ENCODE measurements at places on chromosomes 7 and 10. TPM values are rescaled to one million over a fixed set of nuclear protein-coding genes. Genes with fewer than 3 reads are reported as not detected.

SPDYE5 gene
- not detected for total RNA-seq

SPDYE2 gene
- not detected for total RNA-seq

WEE2 gene
- 0.12 TPM for total RNA-seq

UPK3BL2 gene
- 41.7 TPM for total RNA-seq

GPER1 gene
- total RNA-seq, result 4.5 TPM

ZCCHC24 gene
- 79.3 TPM for total RNA-seq

IFIT3 gene
- total RNA-seq, result 14.2 TPM

DNA sequence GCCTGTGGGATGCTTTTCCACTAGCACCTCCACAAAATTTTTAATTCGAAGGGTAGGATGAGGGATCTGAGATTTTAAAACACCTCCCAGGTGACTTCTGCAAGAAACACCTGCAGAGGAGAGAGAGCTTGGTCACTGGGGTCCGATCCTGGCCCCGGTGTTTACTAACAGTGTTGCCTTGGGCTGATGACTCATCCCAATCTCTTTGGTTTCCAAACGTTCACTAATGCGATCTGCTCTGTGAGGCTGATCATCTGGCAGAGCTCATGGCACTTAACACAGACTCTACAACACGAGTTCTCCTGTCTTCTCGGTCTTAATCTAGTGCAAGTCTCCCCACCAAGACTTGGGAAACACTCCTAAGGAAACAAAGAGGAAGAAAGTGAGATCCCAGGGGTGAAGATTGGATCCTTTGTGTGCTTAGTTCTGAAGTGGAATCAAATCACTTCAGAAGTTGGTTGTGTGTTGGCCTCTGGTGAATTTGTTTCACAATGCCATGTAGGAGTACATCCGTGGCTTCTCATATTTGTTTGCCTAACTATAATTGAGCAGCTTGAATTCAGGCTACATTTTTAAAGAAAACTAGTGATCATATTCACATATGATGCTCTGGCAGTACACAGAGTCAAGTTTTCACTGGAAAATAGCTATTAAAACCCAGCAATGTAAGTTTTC is 407.9 kb downstream of the NRG3 start:
- DNase-seq, result no peak
- H3K36me3 ChIP-seq, result no peaks in the 10 kb centered on the region
- H3K27ac ChIP-seq, result no peak overlapping the region
- no peaks in the 10 kb centered on the region for H3K4me1 ChIP-seq

DNA sequence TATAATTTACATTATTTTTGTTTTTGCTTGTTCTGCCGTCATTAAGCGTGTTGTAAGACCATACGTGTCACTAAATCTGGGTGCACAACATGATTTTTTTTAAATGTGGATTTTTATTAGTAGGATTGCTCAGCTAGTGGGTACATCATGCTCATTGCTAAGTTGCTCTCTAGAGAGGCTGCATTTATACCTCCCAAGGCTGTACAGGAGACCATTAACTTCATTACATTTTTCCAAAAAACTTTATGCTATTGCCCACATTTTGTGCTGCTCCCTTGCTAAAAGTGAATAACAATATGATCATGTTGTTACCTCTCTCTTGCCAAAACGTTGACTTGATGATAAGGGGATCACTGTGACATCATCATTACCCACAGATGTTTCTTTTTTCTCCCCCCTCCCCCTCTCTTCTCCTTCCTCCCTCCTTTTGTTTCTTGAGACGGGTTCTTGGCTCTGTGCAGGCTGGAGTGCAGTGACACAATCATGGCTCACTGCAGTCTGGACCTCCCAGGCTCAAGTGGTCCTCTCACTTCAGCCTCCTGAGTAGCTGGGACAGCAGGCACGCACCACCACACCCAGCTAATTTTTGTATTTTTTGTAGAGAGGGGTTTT is 65.1 kb downstream of the BMPR1A start:
- peaks cover 2% of the 10 kb centered on the region for H3K4me1 ChIP-seq
- H3K36me3 ChIP-seq, result no peaks in the 10 kb centered on the region
- H3K27ac ChIP-seq, result no peak overlapping the region

DNA sequence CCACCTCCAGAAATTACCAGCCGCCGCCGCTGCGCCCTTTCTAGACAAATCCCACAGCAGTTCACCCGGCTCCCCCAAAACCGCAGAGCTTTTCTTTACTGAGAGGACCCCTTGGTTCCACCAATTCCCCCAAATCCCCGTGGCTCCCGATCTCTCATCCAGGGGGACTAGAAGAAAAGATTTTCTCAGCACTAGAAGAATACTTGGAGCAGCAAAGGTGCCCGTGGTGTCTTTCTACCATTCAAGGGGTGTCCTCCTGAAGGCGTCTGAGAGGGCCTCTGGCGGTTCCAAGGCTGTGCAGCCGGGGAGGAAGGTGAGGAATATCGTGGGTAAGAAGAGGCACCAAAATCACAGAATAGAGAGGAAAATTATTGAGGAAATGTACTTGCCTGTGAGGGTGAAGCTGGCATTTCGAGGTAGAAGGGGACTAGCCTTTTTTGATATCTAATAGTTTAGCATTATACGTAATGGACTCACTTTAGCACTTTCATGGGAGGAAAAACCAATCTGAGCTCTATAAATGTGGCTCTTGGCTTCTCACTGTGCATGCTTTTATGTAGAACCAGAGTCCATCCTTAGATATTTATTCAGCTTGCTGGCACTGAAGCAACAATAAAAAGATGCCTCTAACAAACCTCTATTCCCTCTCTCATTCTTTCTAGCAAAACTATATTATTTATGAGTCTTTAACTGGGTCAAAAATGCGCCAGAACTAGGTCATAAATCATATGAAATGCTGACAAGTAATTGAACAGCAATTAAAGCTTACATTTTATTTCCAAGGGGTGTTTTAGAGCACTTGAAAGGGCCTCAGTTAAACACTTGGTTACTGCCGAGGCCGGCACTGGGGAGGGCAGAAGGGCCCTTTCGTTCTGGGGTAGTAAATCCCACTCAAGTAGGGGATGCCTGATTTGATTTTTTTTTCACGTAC is 13.8 kb upstream of the HOXA2 start:
- no peaks in the 10 kb centered on the region for H3K36me3 ChIP-seq
- no peak for DNase-seq

DNA sequence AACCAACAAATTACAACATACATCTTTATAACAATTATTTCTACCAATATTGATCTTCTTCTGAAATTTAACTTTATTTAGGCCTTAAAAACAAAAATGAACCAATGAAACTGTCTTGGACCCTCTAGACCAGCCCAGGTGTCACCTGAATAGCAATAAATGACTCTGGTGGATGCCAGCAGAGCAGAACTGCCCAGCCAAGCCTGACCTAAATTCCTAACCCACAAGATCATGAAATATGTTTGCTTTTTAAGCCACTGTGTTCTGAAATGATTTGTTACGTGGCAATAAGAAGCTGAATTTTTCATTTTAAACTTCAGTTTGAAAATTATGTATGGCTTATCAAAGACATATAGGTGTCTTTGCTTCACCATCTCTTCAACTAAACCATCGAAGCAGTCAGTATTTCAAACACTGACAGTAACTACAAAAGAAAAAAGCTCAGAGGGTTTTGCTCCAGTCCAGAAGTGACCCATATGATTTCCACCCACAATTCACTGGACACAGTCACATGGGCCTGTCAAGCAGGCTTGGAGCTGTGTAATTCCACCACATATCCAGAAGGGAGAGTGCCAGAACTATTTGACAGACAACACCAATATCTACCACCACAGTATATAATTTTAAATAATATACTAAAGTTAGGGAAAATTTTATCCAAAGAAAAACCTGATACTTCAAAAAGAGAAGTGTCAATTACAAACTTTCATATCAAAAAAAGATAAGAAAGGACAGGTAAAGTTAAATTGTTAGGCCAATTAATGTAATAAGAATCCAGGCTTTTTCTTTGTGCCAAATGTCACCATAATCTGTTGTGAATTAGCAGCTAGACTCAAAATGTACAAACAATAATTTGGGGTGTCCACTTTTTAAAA is 94.5 kb downstream of the KMT2C start:
- H3K4me3 ChIP-seq, result no peak overlapping the region
- no peak for DNase-seq
- H3K27me3 ChIP-seq, result no peaks in the 10 kb centered on the region

GRCh38 chr10:103548006-103548405 is 54.5 kb downstream of the NEURL1 start:
- no peak overlapping the region for H3K27ac ChIP-seq
- H3K4me3 ChIP-seq, result no peak overlapping the region
- no peak for DNase-seq
- no peaks in the 10 kb centered on the region for H3K36me3 ChIP-seq

DNA sequence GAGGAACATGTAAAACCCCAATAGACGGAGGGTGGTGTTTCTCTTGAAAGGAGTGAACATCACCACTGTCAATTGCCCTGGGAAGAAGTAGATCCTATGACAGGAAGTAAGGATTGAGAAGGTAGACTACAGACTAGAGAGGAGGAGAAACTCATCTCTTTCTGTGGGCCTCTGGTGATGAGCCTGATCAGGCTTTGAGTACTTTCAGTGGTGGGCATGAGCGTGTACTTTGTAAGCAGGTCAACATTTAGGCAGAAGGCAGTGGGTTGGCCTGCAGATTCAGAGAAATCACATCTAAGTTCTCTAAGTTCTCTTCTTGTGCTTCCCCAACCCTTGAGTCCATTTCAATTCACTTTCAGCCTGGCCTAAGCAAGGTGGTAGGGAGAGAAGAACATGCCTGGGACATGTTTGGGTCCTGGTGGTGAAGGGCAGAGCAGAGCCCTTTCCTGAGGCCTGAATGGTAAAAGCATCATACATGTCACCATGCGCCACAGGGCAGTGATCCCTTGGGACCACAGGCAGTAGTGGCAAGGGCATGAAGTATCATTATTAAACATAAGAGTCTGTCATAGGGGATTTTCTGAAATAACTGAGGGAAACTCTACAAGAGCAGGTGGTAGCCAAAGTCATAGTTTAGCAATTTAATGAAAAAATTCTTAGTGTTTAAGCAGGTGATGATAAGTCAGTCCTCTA is 56.4 kb upstream of the ANKRD1 start:
- no peak for DNase-seq
- H3K4me1 ChIP-seq, result no peaks in the 10 kb centered on the region
- H3K27me3 ChIP-seq, result no peaks in the 10 kb centered on the region
- no peaks in the 10 kb centered on the region for H3K36me3 ChIP-seq
- no peak overlapping the region for H3K4me3 ChIP-seq

DNA sequence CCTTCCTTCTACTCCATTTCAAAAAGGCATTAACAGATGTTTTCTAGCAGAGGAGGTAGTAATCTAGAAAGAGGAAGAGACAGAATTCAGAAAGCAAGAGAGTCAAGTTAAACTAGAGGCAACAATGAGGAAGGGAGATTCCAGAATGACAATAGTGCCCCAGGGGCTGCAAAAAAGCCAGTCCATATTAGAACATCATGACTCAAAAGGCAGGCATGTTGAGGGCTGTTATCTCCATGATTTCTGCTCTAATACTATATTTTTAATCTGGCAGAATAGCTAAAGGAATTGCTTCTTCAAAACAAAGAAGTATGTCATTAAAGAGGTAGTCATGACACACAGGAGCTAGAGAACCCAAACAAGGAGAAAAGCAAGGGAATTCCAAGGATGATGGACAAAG is 599.6 kb downstream of the INHBA start:
- H3K4me1 ChIP-seq, result no peaks in the 10 kb centered on the region
- H3K27ac ChIP-seq, result no peak overlapping the region
- no peaks in the 10 kb centered on the region for H3K27me3 ChIP-seq
- DNase-seq, result no peak
- no peak overlapping the region for H3K4me3 ChIP-seq

- no peaks in the 10 kb centered on the region for H3K4me1 ChIP-seq
- H3K27ac ChIP-seq, result no peak overlapping the region
- H3K4me3 ChIP-seq, result no peak overlapping the region
- no peaks in the 10 kb centered on the region for H3K27me3 ChIP-seq
Measured at GRCh38 chr7:94687810-94688209, 31.9 kb upstream of the SGCE start.

- DNase-seq, result no peak
- H3K4me3 ChIP-seq, result no peak overlapping the region
- H3K36me3 ChIP-seq, result no peaks in the 10 kb centered on the region
- H3K27me3 ChIP-seq, result no peaks in the 10 kb centered on the region
- no peaks in the 10 kb centered on the region for H3K4me1 ChIP-seq
- H3K27ac ChIP-seq, result no peak overlapping the region
Measured at GRCh38 chr10:21487416-21488180, 37.9 kb downstream of the SKIDA1 start.

DNA sequence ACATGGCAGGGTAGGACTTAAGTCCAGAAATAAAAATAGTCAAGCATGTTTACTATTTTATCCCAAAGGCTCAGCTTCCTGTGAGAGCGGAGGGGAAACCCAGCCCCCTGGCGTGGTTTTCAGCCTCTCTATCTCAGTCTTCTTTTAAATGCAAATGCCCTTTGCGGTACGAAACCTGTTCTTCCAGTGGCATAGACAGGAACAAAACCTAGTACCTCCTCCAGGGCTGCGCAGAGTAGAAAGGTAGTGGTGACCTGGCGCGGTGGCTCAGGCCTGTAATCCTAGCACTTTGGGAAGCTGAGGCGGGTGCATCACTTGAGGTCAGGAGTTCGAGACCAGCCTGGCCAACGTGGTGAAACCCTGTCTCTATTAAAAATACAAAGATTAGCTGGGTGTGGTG is 181.3 kb upstream of the FOXK1 start:
- no peak for DNase-seq
- H3K4me3 ChIP-seq, result no peak overlapping the region
- H3K36me3 ChIP-seq, result no peaks in the 10 kb centered on the region
- no peaks in the 10 kb centered on the region for H3K4me1 ChIP-seq

GRCh38 chr10:130479926-130480325 is 343.7 kb downstream of the GLRX3 start:
- no peaks in the 10 kb centered on the region for H3K27me3 ChIP-seq
- no peak for DNase-seq
- no peaks in the 10 kb centered on the region for H3K36me3 ChIP-seq
- no peak overlapping the region for H3K4me3 ChIP-seq
- H3K4me1 ChIP-seq, result no peaks in the 10 kb centered on the region

DNA sequence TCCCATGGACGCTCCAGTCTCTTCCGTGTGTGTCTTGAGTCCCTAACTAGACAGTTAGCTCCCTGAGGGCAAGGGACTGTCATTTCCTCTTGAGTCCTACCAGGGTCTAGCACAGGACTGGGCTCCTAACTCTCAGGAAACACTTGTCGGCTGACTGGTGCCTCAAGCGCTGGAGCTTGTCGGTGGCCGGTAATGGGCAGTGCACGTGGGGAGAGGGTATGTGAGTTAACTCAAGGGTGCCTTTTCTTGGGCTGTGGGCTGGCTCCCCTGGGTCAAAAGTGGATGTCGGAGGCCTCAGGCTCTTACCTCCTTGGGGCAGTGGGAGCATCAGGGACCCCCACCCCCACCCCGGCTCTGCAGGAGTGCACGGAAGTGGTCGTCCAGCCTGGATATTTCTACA is 32.9 kb downstream of the ZNF775 start:
- H3K27me3 ChIP-seq, result no peaks in the 10 kb centered on the region
- H3K4me1 ChIP-seq, result no peaks in the 10 kb centered on the region
- no peaks in the 10 kb centered on the region for H3K36me3 ChIP-seq
- no peak overlapping the region for H3K4me3 ChIP-seq
- H3K27ac ChIP-seq, result no peak overlapping the region
- no peak for DNase-seq

- no peak overlapping the region for H3K4me3 ChIP-seq
- H3K27me3 ChIP-seq, result no peaks in the 10 kb centered on the region
- no peak for DNase-seq
- no peaks in the 10 kb centered on the region for H3K4me1 ChIP-seq
- H3K27ac ChIP-seq, result no peak overlapping the region
Measured at GRCh38 chr7:37483627-37484026, 35.0 kb upstream of the ELMO1 start.
